ENCODE measurements at places on chromosomes 7 and 10.
A peak's percentile ranks its signal among the peaks of the same experiment; 100 is the strongest.

GRCh38 chr10:15570738-15571339 lies 148.9 kb downstream of the ITGA8 start:
- DNase-seq = no peak

- no peak for DNase-seq
Measured at GRCh38 chr7:26147030-26147429, 5.0 kb upstream of the NFE2L3 start.

DNA sequence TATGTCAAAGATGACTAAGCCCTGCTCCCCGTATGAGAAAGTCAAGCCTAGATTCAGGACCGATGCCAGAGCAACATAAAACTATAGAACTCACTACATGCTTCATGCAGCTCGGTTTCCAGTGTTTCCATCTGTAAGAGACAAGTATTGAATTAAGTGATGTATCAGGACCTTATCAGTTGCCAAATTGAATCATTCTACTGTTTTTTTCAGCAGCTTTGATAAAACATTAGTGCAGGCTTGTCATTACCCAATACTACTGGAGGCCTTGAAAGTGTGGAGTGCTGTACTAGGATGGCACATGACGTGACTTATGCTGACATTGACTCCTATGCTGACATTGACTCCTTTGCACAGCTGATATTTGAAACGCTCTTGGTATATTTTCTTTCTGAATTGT lies 10.8 kb upstream of the NRP1 start:
- DNase-seq = no peak

- peak; percentile 29 for DNase-seq
Measured at GRCh38 chr10:18202680-18203460, 62.6 kb downstream of the CACNB2 start.

- DNase-seq = no peak
Measured at GRCh38 chr7:3767917-3768777, 467.1 kb downstream of the SDK1 start.

GRCh38 chr10:66244953-66245352 lies 680.9 kb upstream of the LRRTM3 start:
- DNase-seq = no peak

GRCh38 chr7:151833691-151834090 lies 43.2 kb downstream of the PRKAG2 start:
- DNase-seq = no peak

- DNase-seq = no peak
Measured at GRCh38 chr10:131895116-131895515, 5.7 kb upstream of the PPP2R2D start.

DNA sequence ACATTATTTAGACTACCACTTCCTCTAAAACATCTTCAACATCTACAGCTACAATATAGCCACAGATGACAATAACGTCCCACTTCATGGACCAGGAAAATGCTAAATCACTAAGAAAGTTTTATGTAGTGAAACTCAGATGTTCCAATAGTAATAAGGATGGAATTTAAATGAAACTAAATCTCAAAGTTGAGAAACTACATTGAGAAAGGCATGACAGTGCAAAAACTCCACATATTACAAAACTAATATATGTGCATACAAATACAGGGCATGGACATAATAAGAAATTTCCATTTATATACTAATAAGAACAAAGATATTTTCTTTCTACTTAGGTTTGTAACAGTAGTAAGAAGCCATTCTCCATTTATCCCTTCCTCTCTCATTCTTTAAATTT lies 31.1 kb downstream of the POT1 start:
- peak; percentile 8 for DNase-seq

- no peak for DNase-seq
Measured at GRCh38 chr10:47063858-47064257, 152.6 kb downstream of the PTPN20 start.

DNA sequence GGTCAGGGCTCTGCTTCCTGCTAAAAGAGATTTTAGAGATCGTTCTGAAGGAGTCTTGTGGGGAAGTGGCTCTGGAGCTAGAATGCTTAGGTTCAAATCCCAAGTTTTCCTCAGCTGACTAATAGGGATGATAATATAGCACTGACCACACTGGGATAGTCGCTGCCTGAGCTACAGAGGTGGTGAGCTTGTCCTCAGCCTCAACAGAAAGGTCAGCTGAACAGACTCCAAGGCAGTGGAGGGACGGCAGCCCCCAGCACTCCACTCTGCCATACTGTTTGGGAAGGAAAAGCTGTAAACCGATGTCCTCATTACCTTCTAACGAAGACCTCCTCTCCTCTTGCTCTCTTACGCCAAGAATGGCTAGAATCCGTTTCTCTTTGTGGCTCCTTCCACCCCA lies 36.2 kb downstream of the KAT6B start:
- no peak for DNase-seq

DNA sequence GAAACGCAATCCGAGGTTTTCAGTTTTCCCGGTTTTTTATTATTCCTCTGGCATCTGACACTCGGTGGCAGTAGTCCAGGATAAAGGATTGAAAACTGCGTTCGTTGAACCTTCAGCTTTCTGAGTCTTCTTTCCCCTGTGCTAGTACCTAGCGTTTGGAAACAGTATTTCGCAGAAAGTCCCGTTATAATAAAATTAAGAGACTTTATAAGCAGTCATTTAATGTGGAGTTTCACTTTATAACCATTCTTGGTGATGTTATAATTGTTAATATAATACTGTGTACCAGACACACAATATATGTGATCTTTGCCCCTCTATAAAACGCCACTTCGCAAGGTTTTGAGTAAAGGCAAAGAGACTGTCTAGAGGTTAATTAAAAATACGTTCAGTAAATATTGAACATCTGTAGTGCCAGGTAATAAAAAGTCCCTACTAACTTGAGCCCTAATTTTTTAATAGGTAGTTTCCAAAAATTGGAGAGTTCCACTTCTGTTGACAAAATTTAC lies 874 bp downstream of the CISD1 start:
- DNase-seq = no peak

- no peak for DNase-seq
Measured at GRCh38 chr7:22812353-22812752, 10.3 kb downstream of the TOMM7 start.

DNA sequence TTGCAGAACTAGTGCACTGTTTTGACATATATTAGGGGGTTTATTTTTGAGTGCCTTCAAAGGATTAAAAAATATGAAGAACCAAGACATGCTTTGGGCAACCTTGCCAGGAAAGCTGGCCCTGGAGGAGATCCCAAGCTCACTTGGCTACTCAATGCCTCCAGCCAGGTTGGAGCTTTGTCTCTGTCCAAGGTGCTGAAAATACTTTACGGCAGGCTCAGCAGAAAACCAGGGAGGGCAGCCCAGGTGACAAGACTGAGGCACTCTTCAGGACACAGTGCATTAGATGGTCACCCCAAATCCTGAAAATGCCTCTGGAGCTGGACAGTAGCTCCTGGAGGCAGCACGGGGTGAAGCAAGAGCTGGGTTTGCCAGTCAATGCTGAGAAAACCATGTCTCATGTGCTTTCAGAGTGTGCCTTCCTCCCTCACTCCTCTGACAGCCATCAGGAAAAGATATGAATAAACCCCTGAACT lies 5.8 kb upstream of the KCNH2 start:
- peak; percentile 53 for DNase-seq

- no peak for DNase-seq
Measured at GRCh38 chr7:27569106-27569505, 93.6 kb downstream of the HIBADH start.

- DNase-seq = peak; percentile 55
Measured at GRCh38 chr10:110326351-110327032, 21.8 kb upstream of the SMNDC1 start.

DNA sequence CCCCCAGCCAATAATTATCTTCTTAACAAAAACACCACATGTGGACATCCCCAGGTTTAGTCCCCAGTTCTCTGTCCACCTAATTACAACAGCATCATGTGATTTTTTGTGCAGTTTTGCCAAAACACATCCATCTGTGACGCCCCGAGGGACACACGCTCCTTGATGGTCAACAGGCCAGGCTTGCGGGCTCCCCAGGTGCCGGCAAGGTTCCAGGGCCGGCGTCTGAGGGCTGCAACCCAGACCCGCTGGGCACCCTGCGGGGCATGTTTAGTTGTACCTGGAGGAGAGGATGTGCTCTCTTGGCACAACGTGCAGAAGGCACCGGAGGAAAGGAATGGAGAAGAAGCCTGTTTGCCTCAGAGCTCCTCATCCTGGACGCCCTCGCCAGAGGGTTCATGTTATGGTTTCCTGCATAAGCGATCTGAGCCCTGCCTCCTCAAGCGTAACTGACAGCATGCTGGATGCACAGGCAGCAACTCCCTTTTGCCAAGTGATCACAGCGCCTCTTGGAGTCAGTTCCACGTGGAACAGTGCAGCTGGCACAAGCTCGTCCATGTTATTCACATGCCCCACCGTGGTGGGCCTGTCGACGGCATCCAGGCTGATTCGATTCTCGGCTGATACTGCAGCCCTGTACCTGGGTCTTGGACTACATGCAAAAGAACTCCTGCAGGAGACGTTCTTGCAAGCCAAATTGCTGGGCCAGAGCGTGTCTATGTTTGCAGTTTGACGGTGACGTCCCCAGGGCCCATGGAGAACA lies 41.6 kb downstream of the JAKMIP3 start:
- no peak for DNase-seq

- no peak for DNase-seq
Measured at GRCh38 chr10:23433701-23434100, 5.2 kb upstream of the OTUD1 start.

GRCh38 chr10:132272231-132272971 lies 35.3 kb downstream of the STK32C start:
- DNase-seq = peak; percentile 54

- no peak for DNase-seq
Measured at GRCh38 chr7:46767071-46767470, 814.8 kb downstream of the TNS3 start.

GRCh38 chr7:50679218-50680007 lies 103.3 kb downstream of the GRB10 start:
- DNase-seq = peak; percentile 72

GRCh38 chr7:106774768-106775551 lies 90.1 kb upstream of the PIK3CG start:
- peak; percentile 61 for DNase-seq

- DNase-seq = no peak
Measured at GRCh38 chr7:30255064-30255769, 29.2 kb upstream of the ZNRF2 start.

GRCh38 chr7:121860953-121861352 lies 12.0 kb upstream of the PTPRZ1 start:
- DNase-seq = no peak

- no peak for DNase-seq
Measured at GRCh38 chr10:29578457-29578856, 56.3 kb downstream of the SVIL start.

GRCh38 chr10:95987685-95988426 lies 55.5 kb upstream of the CCNJ start:
- no peak for DNase-seq

- no peak for DNase-seq
Measured at GRCh38 chr10:113292086-113292485, 260.8 kb upstream of the HABP2 start.

DNA sequence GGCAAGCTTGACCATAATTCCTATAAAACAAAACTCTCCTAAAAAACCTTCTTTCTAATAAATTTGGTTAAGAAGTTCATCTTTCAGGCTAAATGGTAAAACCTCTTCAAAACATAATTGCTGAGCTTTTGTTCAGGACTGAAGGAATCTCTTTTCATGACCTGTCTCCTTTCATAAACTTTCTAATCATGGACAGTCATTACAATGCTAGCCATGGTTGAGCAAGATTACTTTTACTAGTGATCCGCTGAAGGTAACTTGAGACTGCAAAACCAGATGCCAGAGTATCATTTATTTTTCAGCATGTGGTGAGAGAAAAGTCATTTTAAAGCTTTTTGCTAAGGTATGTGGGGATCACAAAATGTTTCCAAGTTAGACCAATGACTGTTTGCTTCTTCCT lies 186.4 kb upstream of the RHOBTB1 start:
- no peak for DNase-seq

GRCh38 chr7:20791538-20792434 lies 5.1 kb upstream of the SP8 start:
- no peak for DNase-seq

DNA sequence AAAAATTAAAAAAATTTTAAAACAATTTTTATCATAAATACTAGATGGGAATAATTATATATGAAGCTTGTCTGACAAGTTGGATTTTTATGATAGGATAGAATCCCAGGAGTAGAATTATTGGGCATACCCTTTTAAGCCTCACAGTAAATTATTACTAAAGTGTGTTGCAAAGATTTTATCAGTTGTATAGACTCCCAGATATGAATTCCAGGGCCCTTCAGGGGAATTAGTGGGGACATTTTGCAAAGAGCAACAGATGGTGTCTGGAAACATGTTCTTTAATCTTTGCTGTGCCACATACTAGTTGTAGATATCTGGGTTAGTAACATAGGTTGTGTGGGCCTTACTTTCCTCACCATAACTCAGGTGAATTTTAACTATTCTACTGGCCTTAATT lies 28.7 kb downstream of the ZEB1 start:
- DNase-seq = no peak

DNA sequence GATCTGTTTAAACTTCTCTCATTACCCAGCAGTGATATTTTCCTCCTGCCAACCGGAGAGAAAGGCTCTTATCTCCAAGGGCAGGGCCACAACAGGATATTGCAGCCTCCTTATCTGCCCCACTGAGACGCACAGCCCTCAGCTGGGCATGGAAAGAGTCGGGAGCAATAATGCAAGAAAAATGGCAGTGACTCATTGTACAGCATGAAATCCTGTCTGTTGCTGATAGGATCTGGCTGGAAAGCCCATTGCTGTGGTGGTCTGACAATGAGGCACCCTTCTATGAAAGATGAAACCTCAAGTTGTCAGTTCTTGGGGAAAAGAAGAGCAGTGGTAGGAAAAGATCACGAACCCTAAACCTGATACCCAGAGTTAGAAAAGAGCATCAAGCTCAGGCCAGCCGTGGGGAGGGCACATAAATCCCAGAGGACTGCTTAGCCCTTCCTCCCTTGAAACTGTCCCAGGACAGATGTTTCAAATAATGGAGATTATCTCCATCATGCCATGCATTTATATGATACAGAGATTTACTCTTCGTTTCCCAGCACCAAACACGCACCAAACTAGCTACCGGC lies 47.0 kb upstream of the FIGNL1 start:
- DNase-seq = peak; percentile 86

Data from fibroblast of pulmonary artery (primary cell).